COLO829 (cell line): ENCODE measurements at places on chromosomes 4 and X.
A peak's percentile ranks its signal among the peaks of the same experiment; 100 is the strongest.

GRCh38 chrX:139739138-139739537 is 31.2 kb upstream of the MCF2 start:
- DNase-seq, result no peak

GRCh38 chr4:5890063-5890727 is 2.7 kb downstream of the CRMP1 start:
- no peak for DNase-seq

DNA sequence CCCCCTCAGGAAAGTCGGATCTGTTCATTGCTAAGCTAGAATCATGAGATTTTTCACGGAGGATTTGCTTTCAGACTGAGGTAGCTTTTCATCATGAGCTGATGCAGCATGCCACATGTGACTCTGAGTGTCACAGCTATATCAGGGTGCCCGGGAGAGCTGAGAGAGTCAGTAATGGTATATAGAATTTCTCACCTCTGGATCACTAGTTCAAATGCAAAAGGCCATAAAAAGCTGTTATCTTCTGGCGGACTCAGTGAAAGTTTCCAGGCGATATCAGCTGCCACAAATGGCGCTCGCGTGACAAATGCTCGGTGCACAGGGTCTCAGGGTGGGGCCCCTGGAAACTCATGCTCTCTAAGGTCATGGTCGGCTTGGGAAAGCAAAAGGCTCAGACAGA is 150.1 kb downstream of the DHX15 start:
- DNase-seq, result no peak

GRCh38 chrX:14590216-14590615 is 60.9 kb downstream of the GLRA2 start:
- peak; percentile 1 for DNase-seq

- DNase-seq, result no peak
Observed at GRCh38 chr4:144599621-144600020, 46.3 kb upstream of the HHIP start.

DNA sequence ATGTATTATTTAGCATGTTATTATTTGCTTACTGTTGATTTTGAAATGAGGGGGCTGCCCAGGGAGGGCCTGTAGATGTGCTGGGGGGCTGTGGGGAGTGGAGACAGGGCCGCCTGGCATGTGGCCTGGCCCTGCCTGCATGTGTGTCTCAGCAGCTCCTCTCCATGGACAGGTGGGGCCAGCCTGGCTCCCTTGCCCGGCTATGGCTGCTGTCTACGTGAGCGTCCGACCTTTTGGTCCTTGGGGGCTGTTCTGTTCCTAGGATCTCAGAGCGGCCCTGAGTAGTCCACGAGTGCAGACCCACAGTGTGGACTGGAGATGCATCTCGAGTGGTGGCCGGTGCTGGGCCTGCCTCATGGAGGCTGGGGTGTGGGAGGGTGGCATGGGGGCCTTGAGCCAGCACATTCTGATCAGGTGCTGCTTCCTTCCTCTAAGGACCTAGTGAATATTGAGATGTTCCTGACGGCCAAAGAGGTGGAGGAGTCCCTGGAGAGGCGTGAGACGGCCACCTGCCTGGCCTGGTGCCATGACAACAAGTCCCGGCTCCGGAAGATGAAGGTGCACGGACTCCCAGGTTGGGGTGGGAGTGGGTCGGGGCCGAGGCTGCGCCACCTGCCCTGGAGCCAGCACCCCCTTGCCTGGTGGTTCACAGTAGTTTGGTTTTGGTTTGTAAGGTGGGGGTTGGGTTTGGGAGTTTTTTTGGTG is 24.9 kb upstream of the UVSSA start:
- DNase-seq, result no peak

DNA sequence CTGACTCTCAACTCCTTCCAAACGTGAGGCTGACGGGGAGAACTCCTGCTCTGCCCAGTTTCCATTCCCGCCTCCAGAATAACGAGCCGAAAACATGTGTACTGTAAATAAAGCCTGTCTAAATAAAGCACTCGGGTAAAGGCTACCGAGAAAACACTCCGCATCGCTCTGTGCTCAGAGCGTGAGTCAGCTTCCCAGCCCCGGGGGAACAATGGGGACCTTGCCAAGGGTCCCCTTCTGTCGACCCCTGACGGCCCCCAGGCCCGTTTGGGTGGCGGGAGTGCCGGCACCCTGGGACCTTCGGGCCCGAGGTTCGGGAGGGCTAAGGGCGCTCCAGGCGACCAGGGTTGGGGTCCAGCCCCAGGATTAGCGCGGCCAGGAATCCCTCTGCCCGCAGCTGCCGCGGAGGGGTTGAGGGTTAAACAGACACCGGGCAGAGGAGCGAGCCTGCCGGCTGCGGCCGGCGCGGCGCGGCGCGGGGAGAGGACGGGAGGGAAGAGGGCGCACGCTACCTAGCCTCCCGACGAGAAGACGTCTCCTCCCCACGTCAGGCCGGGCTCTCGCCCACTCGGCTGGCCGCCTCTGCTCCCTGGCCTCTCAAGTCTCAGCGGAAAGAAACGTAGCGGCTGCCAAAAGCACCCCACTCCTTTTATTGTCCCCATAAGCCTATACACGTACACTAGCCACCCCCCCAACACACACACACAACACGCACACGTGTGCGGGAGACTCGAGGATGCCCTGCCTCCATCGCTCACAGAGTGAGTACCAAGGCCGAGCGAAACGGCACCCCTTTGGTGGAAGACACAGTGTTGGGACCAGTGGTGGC is 85.5 kb downstream of the BCOR start:
- no peak for DNase-seq

DNA sequence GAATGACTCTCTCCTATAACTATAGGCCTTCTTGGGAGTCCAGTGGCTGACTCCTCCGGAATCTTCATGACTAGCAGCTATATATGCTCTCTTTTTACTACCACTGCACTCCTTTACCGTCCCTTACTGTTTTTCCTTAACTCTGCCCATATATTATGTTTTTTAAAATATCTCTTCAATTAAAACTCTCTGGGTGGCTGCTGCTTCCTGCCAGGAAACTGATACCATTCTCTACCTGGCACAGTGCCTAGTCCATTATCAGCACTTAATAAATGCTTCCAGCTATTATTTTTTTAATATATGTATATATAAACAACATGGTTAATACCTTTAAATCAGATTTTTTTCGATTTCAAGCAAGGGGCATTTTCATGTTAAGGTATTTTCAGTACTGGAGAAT is 136.6 kb upstream of the FAM47B start:
- DNase-seq, result no peak

- no peak for DNase-seq
Observed at GRCh38 chr4:156754832-156755570, 216.6 kb downstream of the PDGFC start.

- no peak for DNase-seq
Observed at GRCh38 chrX:138345801-138346200, 365.7 kb downstream of the FGF13 start.

- no peak for DNase-seq
Observed at GRCh38 chr4:86531440-86531839, 62.7 kb upstream of the PTPN13 start.

DNA sequence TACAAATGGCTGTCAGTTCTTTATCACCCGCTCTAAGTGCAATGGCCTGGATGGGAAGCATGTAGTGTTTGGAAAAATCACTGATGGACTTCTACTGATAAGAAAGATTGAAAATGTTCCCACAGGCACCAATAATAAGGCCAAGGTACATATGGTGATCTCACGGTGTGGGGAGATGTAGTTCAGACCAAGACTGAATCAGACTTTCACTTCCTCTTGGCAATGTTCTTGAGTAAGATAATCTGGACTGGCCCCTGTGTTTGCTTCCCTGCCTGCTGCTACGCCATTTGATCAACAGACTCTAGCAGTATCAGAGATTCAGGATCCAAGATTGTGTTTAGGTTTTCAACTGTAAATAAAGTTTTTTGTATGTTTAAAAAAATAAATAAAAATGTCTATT is 682.2 kb upstream of the AMOT start:
- no peak for DNase-seq

GRCh38 chr4:53228036-53228435 is 137.8 kb downstream of the SCFD2 start:
- no peak for DNase-seq

DNA sequence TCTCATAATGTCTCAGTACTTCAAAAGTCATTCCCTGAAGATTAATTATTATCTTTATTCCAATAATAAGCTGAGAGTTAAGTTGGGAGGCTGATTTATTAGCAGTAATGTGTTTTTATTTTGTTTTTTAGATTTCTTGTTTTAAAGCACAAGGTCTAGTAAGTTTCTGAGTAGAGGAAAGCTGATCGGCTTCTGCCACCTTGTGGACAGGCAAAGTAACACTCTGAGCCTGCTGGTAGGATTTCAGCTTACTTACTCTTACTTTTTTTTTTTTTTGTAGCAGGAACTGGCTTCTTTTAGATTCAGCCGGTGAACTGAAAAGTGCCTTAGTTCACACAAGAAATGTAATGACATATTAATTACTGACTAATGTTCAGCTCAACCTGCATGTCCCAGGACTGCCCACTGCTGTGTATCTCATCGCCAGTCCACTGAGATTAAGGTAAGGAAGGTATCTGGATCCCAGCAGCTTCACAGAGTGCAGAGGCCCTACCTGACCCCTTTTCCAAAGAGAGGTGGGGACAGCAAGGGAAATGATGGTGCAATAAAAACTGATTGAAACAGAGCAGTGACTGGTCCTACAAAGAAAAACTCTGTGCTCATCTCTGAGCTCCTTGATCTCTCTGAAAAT is 126.5 kb downstream of the ADGRA3 start:
- DNase-seq, result peak; percentile 16

DNA sequence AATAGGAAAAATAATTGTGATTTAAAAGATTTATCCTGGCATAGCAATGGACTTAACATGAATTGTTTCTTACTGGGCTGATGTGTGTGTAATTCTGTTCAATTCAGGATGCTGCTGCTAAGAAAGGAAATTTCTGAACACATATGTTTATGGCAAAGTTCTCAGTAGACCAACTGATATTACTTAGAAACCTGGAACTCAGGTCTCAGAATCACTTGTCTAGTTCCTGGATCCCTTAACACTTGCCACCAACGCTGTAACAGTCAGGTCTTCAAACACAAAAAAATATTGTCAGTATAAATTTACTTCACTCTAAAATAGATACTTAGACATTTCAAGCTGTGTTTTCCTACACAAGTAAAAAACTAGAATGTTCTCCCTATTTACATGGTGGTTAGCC is 5.5 kb downstream of the CASP3 start:
- no peak for DNase-seq

DNA sequence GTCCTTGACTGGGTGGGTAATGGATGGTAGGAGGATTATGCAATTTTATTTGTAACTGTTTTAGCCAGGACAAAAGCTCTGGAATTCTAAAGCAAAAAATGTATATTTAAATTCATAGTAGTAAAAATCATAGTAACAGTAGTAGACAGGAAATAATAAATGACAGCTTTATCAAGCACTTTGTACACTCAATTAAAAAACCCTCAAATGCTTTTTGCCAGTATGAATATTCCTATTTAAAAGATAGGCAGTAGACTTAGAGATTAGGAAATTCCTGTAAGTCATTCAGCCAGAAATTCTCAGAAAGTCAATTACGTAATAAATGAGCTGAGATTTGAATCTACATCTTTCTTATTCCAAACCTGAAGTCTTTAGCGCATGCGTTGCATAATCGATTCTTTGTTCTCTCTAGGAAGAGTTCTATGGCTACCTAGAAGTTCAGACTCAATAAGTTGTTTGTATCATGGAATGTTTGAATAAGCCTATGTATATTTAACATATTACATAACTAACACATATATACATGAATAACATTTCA is 2.5 kb downstream of the AADAT start:
- peak; percentile 46 for DNase-seq

GRCh38 chr4:123478859-123479345 is 82.3 kb downstream of the SPRY1 start:
- DNase-seq, result peak; percentile 58

GRCh38 chr4:144787365-144788258 is 141.7 kb downstream of the HHIP start:
- DNase-seq, result peak; percentile 60

DNA sequence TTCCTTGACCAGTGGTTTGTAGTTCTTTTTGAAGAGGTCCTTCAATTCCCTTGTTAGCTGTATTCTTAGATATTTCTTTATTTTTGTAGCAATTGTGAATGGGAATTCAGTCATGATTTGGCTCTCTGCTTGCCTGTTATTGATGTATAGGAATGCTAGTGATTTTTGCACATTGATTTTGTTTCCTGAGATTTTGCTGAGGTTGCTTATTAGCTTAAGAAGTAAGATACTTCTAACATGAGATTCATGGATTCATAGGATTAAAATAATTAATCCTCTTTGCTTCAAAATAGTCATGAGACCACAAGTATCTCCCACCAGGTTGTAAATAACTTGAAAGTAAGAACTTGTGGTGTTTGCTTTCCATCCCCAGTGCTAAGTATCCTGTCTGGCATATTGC is 308.9 kb downstream of the DTHD1 start:
- DNase-seq, result no peak

GRCh38 chr4:56181140-56181953 is 205.9 kb downstream of the AASDH start:
- DNase-seq, result peak; percentile 21

DNA sequence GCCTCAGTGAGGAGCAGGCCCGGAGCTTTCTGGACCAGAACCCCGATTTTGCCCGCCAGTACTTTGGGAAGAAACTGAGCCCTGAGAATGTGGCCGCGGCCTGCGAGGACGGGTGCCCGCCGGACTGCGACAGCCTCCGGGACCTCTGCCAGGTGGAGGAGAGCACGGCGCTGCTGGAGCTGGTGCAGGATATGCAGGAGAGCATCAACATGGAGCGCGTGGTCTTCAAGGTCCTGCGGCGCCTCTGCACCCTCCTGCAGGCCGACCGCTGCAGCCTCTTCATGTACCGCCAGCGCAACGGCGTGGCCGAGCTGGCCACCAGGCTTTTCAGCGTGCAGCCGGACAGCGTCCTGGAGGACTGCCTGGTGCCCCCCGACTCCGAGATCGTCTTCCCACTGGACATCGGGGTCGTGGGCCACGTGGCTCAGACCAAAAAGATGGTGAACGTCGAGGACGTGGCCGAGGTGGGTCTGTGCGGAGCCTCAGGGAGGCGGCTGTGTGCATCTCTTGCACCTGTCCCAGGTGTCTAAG is 323 bp downstream of the PDE6B start:
- DNase-seq, result no peak

DNA sequence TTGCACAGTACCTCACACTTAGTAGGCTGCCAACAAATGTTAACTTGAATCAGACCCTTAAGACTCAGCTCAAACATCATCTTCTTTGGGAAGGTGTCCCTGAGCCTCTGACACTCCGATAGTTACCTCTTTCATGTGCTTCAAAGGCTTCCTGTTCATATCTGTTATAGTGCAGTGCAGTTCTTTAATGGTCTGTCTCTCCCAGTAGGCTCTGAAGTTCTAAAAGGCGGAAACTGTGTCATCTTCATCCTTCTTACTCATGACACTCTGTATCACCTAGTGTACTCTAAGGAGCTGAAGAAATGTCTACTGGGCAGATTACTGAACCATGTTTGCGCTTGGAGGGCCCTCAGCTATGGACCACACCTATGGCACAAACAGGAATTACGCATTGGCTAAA is 2.1 kb upstream of the DIAPH2 start:
- DNase-seq, result no peak

GRCh38 chr4:185730387-185730786 is 81.6 kb downstream of the SORBS2 start:
- DNase-seq, result peak; percentile 69

- no peak for DNase-seq
Observed at GRCh38 chr4:87188932-87189331, 31.5 kb downstream of the KLHL8 start.
